ENCODE measurements at places on chromosomes 6 and 20. TPM values are rescaled to one million over a fixed set of nuclear protein-coding genes. Genes with fewer than 3 reads are reported as not detected.

DNA sequence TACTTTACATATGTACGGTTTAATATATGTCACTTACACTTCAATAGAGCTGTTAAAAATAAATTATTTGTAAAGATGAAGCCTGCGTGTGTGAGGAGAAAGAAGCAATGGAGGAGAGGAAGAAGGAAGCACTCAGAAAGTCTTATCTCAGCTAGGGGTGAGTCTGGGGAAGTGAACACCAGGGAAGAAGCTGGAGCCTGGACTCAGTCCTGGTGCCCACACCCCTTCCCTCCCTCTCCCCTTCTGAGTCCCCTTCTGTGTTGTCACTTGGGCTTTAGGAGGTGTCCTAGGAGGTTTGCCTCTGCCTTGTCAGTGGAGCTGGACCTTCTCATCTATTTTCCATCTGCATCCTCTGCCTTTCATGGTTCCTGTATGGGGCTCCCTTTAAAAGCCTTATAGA lies 1.9 kb downstream of the SIRPB2 start:
- H3K36me3 ChIP-seq, result no peaks in the 10 kb centered on the region
- peaks cover 10% of the 10 kb centered on the region for H3K4me1 ChIP-seq
- H3K4me3 ChIP-seq, result no peak overlapping the region
- no peak for DNase-seq
- H3K27ac ChIP-seq, result peak overlapping the region; percentile 73
- no peaks in the 10 kb centered on the region for H3K27me3 ChIP-seq

GRCh38 chr20:25278636-25279361 lies 30.9 kb downstream of the PYGB start:
- H3K27me3 ChIP-seq, result no peaks in the 10 kb centered on the region
- H3K27ac ChIP-seq, result no peak overlapping the region
- peaks cover 91% of the 10 kb centered on the region for H3K36me3 ChIP-seq
- DNase-seq, result peak; percentile 56
- H3K4me3 ChIP-seq, result no peak overlapping the region
- peaks cover 15% of the 10 kb centered on the region for H3K4me1 ChIP-seq

DNA sequence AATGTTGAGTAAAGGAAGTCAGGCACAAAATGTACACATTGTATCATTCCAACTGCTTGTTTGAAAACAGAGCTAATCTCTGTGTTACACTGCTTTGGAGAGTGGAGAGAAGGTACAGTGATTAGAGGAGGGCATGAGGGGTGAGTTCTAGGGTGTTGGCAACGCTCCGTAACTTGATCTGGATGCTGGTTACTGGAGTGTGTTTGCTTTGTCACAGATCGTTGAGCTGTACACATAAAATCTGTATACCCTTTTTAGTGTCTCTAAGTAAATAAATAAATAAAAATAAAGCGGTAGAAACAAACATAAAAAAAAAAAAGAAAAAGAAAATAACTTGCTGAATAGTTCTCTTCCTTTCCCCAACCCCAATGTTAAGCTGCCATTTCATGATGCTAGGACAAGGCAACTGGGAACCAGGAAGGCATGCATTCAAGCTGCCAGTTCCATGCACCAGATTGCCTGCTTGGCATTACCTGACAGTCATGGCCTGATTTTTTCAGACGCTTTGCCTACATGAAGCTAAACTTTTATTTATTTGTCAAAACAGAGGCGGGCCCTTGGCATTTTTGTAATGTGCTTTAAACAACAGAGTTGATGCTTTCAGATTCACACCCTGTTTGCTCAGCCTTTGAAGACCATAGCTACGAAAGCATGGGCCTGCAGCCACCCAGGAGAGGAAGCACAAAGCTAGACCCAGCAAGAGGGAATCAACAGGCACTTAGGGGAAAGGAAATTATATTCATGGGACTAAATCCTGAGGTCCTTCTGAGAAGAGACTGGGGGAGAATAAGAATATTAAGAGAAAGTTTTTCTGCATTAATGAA lies 21.2 kb downstream of the TNFRSF21 start:
- H3K27me3 ChIP-seq, result no peaks in the 10 kb centered on the region
- no peak overlapping the region for H3K27ac ChIP-seq
- DNase-seq, result no peak
- no peaks in the 10 kb centered on the region for H3K4me1 ChIP-seq
- no peaks in the 10 kb centered on the region for H3K36me3 ChIP-seq

DNA sequence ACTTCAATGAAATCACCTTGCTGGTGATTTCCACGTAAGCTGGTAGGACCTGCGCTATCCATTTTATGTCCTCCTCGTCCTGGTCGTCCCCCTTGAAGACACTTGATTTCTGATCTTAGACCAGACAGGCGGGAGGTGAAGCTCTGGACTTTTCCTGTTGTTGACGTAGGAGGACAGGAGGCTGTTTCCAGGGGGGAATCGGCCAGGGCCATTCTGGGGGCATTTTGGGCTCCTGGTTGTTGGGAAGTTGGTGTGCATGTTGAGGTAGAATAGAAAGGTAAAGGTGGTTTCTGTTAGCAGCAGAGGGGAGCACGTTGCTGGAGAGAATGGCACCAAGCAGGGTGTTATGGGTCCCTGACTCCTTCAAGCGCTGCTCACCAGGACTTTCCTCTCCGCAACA lies 56.0 kb downstream of the GMPR start:
- H3K36me3 ChIP-seq, result no peaks in the 10 kb centered on the region
- no peaks in the 10 kb centered on the region for H3K27me3 ChIP-seq
- no peak overlapping the region for H3K4me3 ChIP-seq
- H3K27ac ChIP-seq, result no peak overlapping the region
- no peak for DNase-seq
- H3K4me1 ChIP-seq, result no peaks in the 10 kb centered on the region

- DNase-seq, result no peak
- no peaks in the 10 kb centered on the region for H3K36me3 ChIP-seq
- H3K4me3 ChIP-seq, result no peak overlapping the region
- H3K27me3 ChIP-seq, result no peaks in the 10 kb centered on the region
- H3K4me1 ChIP-seq, result peaks cover 19% of the 10 kb centered on the region
- no peak overlapping the region for H3K27ac ChIP-seq
Observed at GRCh38 chr6:138500867-138501446, 1.7 kb upstream of the NHSL1 start.

DNA sequence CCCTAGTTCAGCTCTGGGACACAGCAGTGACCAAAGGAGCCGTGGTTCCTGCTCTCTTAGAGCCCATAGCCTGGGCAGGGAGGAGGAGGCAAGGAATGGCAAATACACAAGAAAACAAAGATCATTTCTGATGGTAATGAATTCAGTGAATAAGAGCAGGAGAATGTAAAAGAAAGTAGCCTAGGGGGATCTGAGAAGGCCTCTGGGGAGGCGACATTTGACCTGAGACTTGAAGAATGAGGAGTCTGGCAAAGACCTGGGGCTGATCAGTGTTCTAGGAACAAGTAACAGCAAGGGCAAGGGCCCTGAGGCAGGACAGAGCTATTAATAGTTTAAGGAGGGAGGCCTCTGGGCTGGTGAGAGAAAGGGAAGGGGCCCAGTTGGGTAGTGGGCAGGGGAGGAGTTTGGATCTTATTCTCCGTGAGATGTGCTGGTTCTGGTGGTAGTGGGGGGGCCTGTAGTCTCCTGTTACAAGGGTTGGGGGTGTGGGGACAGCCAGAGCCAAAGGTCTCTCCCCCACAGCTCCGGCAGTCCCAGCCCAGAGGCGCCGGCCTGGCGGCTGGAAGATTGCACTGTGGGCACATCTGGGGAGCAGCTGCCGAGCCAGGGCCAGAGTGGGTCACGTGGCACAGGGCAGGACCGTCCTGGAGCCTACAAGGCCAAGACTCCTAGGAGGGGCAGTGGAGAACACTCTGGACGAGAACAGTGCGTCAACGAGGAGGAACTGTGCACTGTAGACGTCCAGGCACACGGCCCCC lies 9.3 kb upstream of the ID1 start:
- peak; percentile 96 for DNase-seq
- peaks cover 31% of the 10 kb centered on the region for H3K4me1 ChIP-seq
- H3K27ac ChIP-seq, result peak overlapping the region; percentile 57

DNA sequence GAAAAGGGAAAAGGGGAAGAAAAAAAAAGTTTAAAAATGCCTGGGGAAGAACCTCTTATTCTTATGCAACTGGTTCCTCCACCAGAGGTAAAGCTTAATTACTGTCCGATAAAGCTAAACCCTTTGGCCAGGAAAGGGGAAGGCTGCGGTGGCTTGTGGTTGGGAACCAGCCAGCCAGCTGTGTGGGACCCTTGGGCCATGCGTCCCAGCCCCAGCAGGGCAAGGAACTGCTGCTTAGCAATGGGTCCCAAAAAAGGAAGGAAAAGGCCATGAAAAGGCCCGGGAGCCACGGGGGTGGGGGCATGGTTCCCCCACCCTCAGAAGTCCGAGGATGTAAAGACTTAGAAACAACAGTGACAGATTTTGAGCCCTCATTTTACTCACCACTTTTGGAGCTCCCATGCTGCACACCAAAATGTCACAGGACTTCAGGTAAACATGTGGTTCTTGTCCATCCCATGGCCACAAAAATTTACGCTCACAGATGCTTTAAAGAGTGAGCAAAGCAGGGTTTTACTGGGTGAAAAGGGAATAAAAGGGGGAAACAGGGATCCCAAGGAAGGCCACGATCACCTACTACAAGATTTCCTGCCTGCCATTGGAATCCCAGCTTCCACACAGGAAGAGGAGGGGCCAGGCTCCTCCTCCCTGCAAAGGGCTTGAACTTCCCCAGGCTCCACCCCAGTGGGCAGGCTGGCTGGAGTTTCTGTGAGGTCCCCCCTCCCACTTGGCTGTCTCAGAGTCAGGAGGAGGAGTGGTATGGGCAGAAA lies 1234.7 kb upstream of the GJE1 start:
- DNase-seq, result peak; percentile 64
- H3K27me3 ChIP-seq, result no peaks in the 10 kb centered on the region
- H3K27ac ChIP-seq, result no peak overlapping the region
- H3K4me1 ChIP-seq, result no peaks in the 10 kb centered on the region
- no peaks in the 10 kb centered on the region for H3K36me3 ChIP-seq

- H3K27me3 ChIP-seq, result no peaks in the 10 kb centered on the region
- no peak overlapping the region for H3K4me3 ChIP-seq
- H3K36me3 ChIP-seq, result peaks cover 62% of the 10 kb centered on the region
- no peaks in the 10 kb centered on the region for H3K4me1 ChIP-seq
- no peak for DNase-seq
Observed at GRCh38 chr6:43613721-43614395, 15.2 kb downstream of the GTPBP2 start.

DNA sequence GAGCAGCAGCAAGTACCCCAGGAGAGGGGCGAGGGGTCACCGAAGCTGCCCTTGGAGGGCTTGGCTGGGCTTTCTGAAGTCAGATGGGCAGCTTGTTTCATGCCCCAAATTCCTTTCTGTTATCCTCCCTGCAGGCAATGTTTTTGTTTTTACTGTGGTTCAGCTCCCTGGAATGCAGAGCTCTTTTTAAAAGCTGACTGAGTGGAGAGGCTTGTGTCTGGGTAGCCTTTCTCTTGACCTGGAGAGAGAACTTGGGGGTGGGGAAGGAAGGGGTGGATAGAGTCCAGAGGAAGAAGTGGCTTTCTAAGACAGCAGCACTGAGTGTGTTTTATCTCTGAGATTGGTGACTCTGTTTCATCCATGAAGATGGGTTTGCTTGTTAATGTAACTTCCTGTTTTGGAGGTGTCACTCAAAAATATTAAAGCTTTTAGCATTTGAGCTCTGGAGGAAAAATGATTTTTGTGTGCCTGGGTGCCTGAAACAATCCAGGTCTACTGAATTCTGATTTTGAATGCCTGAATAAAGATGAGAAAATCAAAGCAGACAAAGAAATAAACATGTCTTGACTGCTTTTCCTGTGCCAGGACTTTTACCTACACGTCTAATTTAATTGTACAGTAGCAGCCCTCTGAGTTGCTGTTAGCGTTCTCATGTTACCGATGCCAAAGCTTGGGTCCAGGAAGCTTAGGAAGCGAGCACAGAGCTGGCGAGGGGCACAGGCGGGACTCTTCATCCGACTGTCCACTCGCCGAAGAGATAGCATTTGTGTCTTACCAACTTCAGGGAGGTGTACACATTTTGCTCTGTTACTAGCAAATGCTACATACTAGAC lies 78.2 kb upstream of the EEF1E1 start:
- no peaks in the 10 kb centered on the region for H3K4me1 ChIP-seq
- H3K36me3 ChIP-seq, result no peaks in the 10 kb centered on the region
- no peak for DNase-seq
- no peak overlapping the region for H3K4me3 ChIP-seq
- H3K27me3 ChIP-seq, result peaks cover 9% of the 10 kb centered on the region
- H3K27ac ChIP-seq, result no peak overlapping the region

GRCh38 chr20:11041396-11041795 lies 367.6 kb upstream of the JAG1 start:
- DNase-seq, result no peak
- H3K27me3 ChIP-seq, result no peaks in the 10 kb centered on the region
- H3K36me3 ChIP-seq, result no peaks in the 10 kb centered on the region
- no peak overlapping the region for H3K27ac ChIP-seq
- H3K4me1 ChIP-seq, result no peaks in the 10 kb centered on the region

DNA sequence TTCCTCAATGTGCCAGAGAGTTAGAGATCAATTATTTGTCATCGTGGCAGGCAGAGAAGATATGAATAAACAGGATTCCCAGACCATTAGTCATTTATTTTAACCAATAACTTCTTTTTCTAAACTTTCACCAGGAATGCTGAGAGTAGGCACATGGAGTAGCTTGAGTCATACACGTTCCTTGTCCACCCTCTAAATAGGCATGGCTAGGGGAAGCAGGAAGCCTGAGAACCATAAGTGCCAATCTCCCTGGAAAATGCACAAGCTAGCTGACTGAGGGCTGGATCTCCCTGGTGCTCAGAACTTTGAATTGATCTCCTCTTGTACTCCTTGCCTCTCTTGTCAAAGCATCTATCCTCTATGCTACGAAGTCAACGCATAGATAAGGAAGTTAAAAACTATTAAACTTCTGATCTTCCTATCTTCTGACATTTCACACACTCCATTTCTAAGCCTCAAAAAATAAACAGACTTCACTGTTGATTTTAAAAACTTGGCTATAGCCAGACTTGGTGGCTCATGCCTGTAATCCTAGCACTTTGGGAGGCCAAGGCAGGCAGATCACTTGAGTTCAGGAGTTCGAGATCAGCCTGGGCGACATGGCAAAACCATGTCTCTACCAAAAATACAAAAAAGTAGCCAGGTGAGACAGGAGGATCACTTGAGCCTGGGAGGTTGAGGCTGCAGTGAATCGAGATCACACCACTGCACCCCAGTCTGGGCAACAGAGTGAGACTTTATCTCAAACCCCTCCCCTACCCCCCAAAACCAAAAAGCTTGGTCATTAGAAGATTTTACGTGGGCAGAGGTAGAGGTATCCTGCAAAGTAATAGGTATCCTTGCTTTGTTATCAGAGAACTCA lies 11.8 kb downstream of the ADTRP start:
- peak overlapping the region; percentile 32 for H3K27ac ChIP-seq
- H3K4me1 ChIP-seq, result peaks cover 60% of the 10 kb centered on the region
- no peak for DNase-seq
- H3K27me3 ChIP-seq, result no peaks in the 10 kb centered on the region
- H3K36me3 ChIP-seq, result no peaks in the 10 kb centered on the region

DNA sequence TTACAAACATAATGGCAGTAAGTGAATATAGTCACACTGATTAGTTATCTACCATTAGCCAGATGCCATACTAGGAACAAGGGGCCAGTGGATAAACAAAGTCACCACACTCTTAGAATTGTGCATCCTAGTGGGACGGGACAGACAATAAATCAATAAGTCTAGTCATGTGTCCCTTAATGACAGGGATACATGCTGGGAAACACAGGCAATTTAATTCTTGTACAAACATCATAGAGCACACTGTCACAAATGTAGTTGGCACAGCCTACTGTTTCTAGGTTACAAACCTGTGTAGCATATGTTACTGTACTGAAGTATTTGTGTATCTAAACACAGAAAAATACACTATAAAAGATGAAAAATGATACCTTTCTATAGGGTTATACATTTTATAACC lies 123.0 kb upstream of the FAM184A start:
- H3K4me1 ChIP-seq, result no peaks in the 10 kb centered on the region
- H3K4me3 ChIP-seq, result no peak overlapping the region
- no peak for DNase-seq
- no peaks in the 10 kb centered on the region for H3K27me3 ChIP-seq
- peaks cover 25% of the 10 kb centered on the region for H3K36me3 ChIP-seq
- no peak overlapping the region for H3K27ac ChIP-seq

DNAH8 gene
- 0.23 TPM for total RNA-seq

ZNF831 gene
- total RNA-seq, result 0.16 TPM

FILIP1 gene
- total RNA-seq, result 0.13 TPM

All from suprapubic skin (tissue), 4 donors.